Stimulated activated CD4-positive, alpha-beta T cell treated with anti-CD3 and anti-CD28 coated beads, Interleukin-1b, Interleukin-23, amount 100 ng/mL, for 48 hours (primary cell): ENCODE measurements at places on chromosomes 7 and 10.

DNA sequence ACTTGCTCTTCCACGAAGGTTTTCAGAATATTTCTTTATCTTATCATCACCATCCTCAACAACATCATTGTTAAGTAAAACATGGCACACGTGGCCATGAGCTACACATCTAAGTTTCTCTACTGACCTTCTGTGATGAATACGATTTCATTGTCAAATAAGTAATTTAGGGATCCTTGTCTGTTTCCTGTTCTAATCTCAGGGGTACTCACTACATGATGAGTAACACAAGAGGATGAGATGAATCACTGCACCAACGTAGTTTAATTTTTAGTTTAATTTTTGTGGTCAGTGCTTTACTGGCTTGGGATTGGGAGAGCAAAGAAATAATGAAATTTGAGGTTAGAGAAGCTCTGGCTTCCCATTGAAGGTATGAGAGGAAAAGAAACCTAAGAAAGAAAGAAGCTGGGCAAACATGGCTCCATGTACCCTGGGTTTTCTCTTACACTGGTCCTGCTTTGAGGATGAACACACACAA is 461.9 kb upstream of the KLF6 start:
- no peak for DNase-seq

DNA sequence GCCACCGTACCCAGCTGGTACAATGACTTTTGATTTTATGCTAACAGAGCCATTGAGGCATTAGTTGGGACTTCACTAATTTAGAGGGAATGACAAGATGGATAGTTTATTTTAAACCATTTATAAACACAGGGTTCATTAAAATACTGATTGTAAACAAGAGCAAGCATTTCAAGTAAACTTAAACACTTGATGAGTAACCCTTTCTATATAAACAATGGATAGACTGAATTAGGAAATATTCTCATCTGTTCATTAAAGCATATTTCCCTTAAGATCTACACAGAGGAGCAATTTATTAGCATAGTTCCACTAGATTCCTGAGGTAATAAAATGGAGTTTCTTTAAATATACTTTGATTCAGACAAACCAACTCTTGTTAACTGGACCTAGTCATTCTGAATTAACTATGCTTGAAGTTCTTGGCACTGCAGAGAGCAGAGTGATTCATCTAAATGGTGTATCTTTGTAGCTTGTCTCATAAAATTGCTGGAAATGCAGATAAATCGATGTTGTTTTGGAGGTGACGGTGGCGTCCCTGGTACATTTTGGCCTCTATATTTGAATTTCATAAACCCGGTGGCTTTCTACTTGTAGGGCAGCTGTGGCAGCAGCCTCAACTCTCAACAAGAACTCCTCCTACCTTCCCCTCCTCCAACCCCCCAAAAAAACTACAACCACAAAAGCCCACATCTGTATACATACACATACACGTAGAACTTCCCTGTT is 15.4 kb upstream of the VDAC2 start:
- no peak for DNase-seq

GRCh38 chr10:63628526-63629362 is 107.5 kb downstream of the REEP3 start:
- no peak for DNase-seq

DNA sequence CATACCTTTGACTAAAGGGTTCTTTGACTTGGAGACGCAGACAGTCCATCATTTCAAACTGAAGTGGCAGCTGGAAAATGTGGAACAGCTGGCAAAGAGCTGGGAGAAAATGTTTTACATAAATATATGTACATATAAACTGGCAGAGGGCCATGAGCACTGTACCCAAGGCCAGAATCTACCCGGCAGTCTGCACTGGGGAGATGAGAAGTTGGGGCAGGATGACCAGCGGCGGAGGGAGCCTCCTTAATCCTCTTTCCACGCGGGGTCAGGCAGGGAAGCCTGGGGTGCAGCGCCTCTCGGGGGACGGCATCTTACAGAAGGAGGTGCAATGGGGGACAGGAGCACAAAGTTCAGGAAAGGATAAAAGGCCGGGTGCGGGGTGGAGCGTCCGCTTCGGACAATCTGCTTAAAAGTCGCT is 1.3 kb downstream of the GLI3 start:
- DNase-seq, result no peak

DNA sequence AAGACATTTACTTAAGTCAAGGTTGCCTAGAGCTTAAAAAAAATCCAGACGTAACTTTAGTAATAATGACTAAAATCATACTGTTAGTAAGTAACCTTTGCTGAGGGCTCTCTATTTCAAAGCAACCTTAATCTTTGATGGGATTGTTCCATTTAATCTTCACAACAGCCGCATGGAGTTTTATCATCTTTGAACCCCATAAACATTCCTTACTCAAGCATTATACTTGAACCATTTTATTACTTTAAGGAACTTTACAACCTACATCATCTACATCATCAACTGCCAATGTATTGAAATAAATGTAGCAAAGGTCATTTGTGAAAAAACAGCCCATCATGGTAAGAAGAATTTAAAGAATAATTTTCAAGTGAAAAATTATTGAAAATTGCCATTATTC is 22.9 kb upstream of the CACNB2 start:
- DNase-seq, result no peak

GRCh38 chr7:39168403-39169098 is 190.8 kb downstream of the POU6F2 start:
- DNase-seq, result no peak

- no peak for DNase-seq
Observed at GRCh38 chr7:113247198-113247597, 128.8 kb upstream of the SMIM30 start.

GRCh38 chr10:3010816-3011460 is 56.4 kb upstream of the PFKP start:
- DNase-seq, result no peak

DNA sequence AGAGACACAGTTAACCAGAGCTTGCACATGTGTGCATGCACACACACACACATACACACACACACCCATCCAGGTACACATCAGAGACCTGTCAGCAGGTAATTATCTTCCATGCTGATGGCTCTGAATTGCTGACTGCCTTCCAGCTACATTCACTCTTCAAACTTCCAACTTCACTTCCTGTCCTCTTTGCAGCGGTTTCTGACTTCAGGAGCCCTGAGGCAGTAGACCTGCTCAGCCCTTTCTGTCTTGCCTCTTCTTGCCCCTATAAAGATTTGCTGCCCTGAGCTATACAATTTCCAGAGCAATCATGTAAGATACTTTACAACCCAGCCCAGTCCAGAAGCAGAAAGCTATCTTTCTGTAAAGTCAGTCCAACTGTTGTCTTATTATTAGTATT is 310.2 kb downstream of the FGFR2 start:
- DNase-seq, result no peak

- DNase-seq, result no peak
Observed at GRCh38 chr10:97336942-97337831, 2.7 kb upstream of the FRAT2 start.

DNA sequence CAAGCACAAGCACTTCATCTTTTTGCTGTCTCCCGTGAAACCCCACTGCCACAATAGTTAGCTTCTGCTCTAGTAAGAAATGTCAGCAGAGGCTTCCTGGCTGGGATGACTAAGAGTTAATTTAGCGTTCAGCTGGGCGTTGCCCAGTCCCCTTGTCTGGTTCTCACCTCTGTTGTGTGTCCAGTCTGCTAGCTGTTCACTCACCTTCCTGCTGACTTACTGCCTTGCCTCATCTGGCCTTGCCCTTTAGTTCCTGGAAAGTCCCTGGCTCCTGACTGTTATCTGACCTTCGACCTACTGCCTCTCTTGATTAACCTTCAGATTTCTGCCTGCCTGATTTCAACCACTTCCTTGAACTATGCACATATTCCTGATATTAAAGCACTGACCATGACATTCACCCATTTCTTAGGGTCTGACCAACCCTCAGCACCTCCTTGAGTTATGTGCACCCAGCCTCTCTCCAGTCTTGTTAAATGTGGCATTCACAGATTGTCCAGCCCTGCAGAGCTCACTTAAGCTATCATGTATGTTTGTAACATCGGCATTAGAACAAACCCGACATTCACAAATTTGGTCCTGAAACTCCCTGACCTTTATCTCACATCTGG is 30.3 kb downstream of the C7orf33 start:
- no peak for DNase-seq

- DNase-seq, result no peak
Observed at GRCh38 chr7:133310232-133310862, 57.5 kb downstream of the EXOC4 start.

- DNase-seq, result no peak
Observed at GRCh38 chr10:26254616-26255015, 38.0 kb downstream of the GAD2 start.

- DNase-seq, result no peak
Observed at GRCh38 chr7:34759477-34760125, 101.6 kb downstream of the NPSR1 start.

- DNase-seq, result no peak
Observed at GRCh38 chr7:11434366-11434765, 397.6 kb downstream of the THSD7A start.

GRCh38 chr7:91239171-91239604 is 25.0 kb upstream of the FZD1 start:
- no peak for DNase-seq

- peak; percentile 10 for DNase-seq
Observed at GRCh38 chr7:36391436-36392198, 2.0 kb downstream of the ANLN start.

GRCh38 chr7:30041526-30042269 is 13.5 kb downstream of the PLEKHA8 start:
- no peak for DNase-seq

GRCh38 chr7:126511046-126511445 is 741.7 kb downstream of the GRM8 start:
- no peak for DNase-seq

GRCh38 chr10:1102831-1103230 is 46.6 kb downstream of the WDR37 start:
- no peak for DNase-seq

DNA sequence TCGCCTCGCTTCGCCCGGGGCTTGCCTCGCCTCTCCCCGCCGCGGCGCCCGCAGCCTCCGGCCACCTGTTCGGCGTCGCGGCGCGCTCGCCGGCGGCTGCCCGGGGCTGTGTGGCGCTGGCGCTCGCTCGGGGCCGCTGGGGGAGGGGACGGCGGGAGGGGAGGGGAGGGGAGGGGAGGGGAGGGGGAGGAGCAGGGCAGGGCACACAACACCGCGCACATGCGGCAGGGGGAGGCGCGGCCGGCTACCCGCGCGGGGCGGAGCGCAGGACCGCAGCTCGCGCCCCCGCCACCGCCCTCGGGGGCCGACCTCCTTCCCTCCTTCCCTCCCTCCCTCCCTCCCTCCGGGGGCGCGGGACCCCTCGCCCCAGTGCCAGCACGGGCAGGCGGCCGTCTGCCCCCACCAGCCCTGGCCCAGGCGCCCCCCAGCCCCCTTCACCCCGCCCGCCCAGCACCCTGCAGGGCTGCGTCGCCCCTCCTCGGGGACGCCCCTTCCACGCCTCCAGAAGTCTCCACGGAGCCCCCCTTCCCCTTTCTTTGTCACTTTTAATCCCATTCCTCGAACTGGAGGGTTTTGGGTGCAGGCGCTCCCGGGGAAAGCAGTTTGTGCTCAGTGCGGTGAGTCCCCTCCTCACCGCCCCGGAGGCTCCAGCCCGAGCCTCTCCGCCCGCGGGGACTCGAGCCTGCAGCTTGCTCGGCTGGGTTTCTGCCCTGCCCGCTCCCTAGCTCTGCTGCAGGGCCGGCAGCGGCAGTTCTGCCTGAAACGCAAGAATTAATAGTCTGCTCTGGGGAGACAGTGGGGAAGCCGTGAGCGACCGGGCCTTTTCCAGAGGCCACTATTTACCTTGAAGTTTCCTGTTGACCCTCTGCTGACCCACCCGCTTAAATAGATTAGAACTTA is at the start of gene PARD3:
TSS of gene PARD3 (minus strand) at position 112 of the 900 bp plus-strand sequence. CDS start 301 bp downstream, outside the sequence.
- DNase-seq, result peak; percentile 8

- DNase-seq, result no peak
Observed at GRCh38 chr10:97991871-97992270, 38.5 kb downstream of the CRTAC1 start.

GRCh38 chr7:108261560-108262255 is 131.5 kb upstream of the LAMB4 start:
- DNase-seq, result no peak

- no peak for DNase-seq
Observed at GRCh38 chr10:96906864-96907263, 74.8 kb downstream of the LCOR start.

- DNase-seq, result no peak
Observed at GRCh38 chr7:148402159-148402558, 188.4 kb upstream of the C7orf33 start.

GRCh38 chr10:119489991-119490326 is 52.6 kb downstream of the RGS10 start:
- DNase-seq, result no peak

DNA sequence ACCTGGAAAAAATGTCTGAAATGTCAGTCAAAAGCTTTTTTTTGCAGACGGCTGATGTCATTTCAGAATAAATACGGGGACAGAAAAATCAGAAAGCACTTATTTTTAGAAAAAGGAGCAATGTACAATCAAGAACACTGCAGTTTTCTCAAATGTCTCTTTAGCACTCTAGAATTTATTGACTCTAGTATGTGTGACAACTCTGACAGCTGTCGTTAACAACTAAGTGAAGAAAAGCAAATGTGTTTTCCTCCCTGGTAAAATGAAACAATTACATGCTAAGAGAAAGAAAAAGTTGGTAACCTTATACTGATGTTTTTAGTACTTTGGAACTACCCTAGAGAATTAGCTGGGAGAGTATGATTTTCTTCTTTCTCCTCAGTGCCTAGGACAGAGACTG is 497.4 kb downstream of the GRM8 start:
- no peak for DNase-seq

DNA sequence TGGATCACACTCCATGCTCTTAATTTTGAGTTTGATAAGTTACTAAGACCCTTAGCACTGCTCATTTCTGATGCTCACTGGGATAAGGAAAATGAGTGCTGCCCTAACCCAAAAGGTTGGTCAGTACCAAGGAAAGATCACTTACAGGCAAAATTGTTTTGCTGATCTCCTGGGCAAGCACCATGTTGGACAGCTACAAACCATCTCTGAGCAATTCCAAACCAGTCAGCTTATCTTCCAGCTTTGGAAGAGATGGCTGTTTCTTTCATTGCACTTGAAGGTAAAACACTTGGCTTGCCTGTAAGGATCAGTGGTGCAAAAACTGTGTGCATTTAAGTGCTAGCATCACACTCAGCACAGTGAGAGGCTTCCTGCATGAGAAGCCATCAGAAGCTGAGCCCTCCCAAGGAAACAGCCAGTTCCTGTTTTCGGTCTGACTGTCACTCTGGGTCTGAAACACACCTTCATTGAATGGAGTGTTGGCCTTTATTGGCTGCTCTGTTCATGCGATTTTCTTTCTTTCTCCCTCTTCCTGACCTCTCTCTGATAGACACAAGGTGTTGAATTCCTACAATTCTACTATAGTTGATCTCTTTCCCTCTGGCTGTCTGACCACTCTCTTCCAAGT is 126.4 kb upstream of the GHITM start:
- no peak for DNase-seq
